ENCODE measurements at places on chromosomes 3 and 15.
A peak's percentile ranks its signal among the peaks of the same experiment; 100 is the strongest.

- H3K27ac ChIP-seq = no peak overlapping the region
- H3K27me3 ChIP-seq = no peaks in the 10 kb centered on the region
- no peak for DNase-seq
Observed at GRCh38 chr3:124669470-124669869, 60.8 kb upstream of the UMPS start.

DNA sequence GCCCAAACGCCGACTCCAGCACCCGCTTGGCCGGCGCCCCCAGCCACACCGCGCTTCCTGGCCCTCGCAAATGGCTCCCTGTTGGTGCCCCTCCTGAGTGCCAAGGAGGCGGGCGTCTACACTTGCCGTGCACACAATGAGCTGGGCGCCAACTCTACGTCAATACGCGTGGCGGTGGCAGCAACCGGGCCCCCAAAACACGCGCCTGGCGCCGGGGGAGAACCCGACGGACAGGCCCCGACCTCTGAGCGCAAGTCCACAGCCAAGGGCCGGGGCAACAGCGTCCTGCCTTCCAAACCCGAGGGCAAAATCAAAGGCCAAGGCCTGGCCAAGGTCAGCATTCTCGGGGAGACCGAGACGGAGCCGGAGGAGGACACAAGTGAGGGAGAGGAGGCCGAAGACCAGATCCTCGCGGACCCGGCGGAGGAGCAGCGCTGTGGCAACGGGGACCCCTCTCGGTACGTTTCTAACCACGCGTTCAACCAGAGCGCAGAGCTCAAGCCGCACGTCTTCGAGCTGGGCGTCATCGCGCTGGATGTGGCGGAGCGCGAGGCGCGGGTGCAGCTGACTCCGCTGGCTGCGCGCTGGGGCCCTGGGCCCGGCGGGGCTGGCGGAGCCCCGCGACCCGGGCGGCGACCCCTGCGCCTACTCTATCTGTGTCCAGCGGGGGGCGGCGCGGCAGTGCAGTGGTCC is 3.5 kb downstream of the ISLR2 start:
- peaks cover 97% of the 10 kb centered on the region for H3K27me3 ChIP-seq
- no peak overlapping the region for H3K27ac ChIP-seq
- H3K36me3 ChIP-seq = peaks cover 2% of the 10 kb centered on the region
- DNase-seq = no peak
- peaks cover 45% of the 10 kb centered on the region for H3K4me1 ChIP-seq
- H3K4me3 ChIP-seq = no peak overlapping the region

- no peak overlapping the region for H3K4me3 ChIP-seq
- H3K27ac ChIP-seq = peak overlapping the region; percentile 45
- DNase-seq = no peak
- H3K4me1 ChIP-seq = peaks cover 8% of the 10 kb centered on the region
- no peaks in the 10 kb centered on the region for H3K27me3 ChIP-seq
Observed at GRCh38 chr3:146390006-146390772, 79.2 kb downstream of the PLSCR2 start.

- H3K36me3 ChIP-seq = no peaks in the 10 kb centered on the region
- H3K27me3 ChIP-seq = peaks cover 4% of the 10 kb centered on the region
- peaks cover 12% of the 10 kb centered on the region for H3K4me1 ChIP-seq
- no peak overlapping the region for H3K27ac ChIP-seq
Observed at GRCh38 chr3:53708001-53708621, 138.1 kb downstream of the CHDH start.

DNA sequence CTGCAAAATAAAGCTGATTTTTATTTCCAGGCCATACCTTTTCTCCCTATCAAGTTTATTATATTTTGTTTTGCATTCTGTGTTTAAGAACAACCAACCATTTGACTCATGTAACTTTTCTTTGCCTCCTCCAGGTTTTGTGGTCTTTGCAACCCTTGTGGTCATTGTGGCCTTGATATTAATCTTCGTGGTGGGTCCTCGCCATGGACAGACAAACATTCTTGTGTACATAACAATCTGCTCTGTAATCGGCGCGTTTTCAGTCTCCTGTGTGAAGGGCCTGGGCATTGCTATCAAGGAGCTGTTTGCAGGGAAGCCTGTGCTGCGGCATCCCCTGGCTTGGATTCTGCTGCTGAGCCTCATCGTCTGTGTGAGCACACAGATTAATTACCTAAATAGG is 27.6 kb downstream of the NIPA2 start:
- no peak overlapping the region for H3K27ac ChIP-seq
- peaks cover 65% of the 10 kb centered on the region for H3K36me3 ChIP-seq
- H3K4me3 ChIP-seq = no peak overlapping the region

- no peaks in the 10 kb centered on the region for H3K36me3 ChIP-seq
- no peak overlapping the region for H3K27ac ChIP-seq
- H3K27me3 ChIP-seq = no peaks in the 10 kb centered on the region
- H3K4me1 ChIP-seq = peaks cover 11% of the 10 kb centered on the region
- DNase-seq = no peak
Observed at GRCh38 chr3:117117188-117117936, 407.8 kb downstream of the TUSC7 start.

DNA sequence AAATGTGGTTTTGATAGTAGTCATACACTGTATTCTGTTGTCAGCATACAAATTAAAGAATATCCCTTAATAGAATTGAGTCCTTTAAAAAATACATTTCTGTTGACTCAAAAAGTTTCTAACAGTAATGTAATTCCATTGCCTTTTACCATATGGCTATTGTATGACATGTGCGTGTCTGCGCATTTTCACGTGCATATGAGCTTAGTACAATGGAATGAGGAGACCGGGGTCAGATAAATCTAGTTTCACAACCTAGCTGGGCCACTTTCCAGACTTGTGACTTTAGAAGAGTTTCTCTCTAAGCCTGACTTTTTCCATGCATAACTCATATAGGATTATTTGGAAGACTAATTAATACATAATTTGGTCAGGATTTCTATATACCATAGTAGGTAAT is 38.7 kb downstream of the ZBTB38 start:
- H3K4me3 ChIP-seq = no peak overlapping the region
- H3K27ac ChIP-seq = peak overlapping the region; percentile 84
- peaks cover 48% of the 10 kb centered on the region for H3K4me1 ChIP-seq
- H3K27me3 ChIP-seq = no peaks in the 10 kb centered on the region
- peaks cover 31% of the 10 kb centered on the region for H3K36me3 ChIP-seq
- no peak for DNase-seq

DNA sequence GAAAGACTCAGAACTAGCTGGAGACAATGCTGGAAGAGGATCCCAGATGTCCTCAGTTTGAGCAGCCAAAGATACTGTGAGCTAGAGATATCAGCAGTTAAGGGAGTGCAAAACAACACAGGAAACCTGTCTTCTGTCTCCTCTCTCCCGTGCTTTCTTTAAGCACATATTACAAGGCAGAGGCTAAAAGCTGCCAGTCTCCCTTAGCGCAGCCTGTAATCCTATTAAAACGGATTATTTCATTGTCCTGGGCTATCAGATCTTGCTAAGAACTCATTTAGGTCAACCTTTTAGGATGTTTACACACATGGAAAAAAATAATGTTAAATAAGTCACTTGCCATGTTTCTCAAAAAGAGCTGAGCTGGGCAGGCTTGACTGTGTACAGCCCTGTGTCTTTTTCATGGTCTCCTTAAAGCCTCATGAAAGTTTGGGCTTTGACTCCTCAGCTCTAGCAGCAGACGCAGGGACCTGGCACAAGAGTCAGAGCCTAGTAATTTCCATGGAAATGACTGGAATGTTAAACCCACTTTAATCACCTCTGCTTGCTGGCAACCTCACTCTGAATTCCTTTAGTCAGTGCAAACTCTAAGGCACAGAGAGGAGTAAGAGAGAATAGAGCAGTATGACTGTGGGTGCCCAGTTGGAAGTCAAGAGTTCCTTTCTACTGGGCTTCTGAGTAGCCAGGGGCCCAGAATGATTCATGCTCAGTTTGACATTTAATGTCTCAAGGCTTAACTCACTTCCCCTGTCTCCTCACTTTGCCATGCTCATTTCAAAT is 491.9 kb downstream of the NTRK3 start:
- peaks cover 12% of the 10 kb centered on the region for H3K4me1 ChIP-seq
- no peaks in the 10 kb centered on the region for H3K36me3 ChIP-seq
- H3K27me3 ChIP-seq = peaks cover 7% of the 10 kb centered on the region
- H3K4me3 ChIP-seq = no peak overlapping the region
- peak overlapping the region; percentile 65 for H3K27ac ChIP-seq
- no peak for DNase-seq

DNA sequence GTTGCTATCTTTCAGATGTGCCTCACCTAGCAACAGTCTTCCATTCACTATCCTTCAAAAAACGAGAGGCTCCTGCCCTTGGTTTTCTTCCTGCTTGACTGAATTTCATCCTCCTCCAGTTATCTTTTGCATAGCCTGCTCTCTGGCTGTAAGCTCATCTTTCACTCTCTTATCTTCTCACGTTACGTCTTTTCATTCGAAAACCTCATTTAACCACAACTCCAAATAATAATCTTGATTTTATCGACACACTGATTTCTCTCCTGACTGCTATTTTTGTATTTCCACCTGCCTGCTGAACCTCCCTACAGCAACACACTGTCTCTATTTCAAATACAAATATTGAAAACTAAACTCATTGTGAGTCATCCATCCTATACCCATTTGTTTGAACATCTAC is 230.7 kb upstream of the TMC3 start:
- peaks cover 19% of the 10 kb centered on the region for H3K36me3 ChIP-seq
- no peaks in the 10 kb centered on the region for H3K27me3 ChIP-seq
- DNase-seq = no peak
- H3K4me1 ChIP-seq = peaks cover 10% of the 10 kb centered on the region

- no peak for DNase-seq
- no peaks in the 10 kb centered on the region for H3K27me3 ChIP-seq
- H3K4me3 ChIP-seq = no peak overlapping the region
- H3K36me3 ChIP-seq = no peaks in the 10 kb centered on the region
- H3K27ac ChIP-seq = peak overlapping the region; percentile 6
Observed at GRCh38 chr3:23079976-23080375, 123.2 kb upstream of the UBE2E2 start.

- H3K4me1 ChIP-seq = no peaks in the 10 kb centered on the region
- H3K27ac ChIP-seq = no peak overlapping the region
- H3K4me3 ChIP-seq = no peak overlapping the region
- no peaks in the 10 kb centered on the region for H3K36me3 ChIP-seq
- no peak for DNase-seq
Observed at GRCh38 chr3:38317192-38317759, 29.3 kb upstream of the XYLB start.

GRCh38 chr3:71466483-71466882 is 117.0 kb downstream of the FOXP1 start:
- DNase-seq = no peak
- peaks cover 14% of the 10 kb centered on the region for H3K4me1 ChIP-seq
- H3K27ac ChIP-seq = no peak overlapping the region
- H3K4me3 ChIP-seq = no peak overlapping the region

DNA sequence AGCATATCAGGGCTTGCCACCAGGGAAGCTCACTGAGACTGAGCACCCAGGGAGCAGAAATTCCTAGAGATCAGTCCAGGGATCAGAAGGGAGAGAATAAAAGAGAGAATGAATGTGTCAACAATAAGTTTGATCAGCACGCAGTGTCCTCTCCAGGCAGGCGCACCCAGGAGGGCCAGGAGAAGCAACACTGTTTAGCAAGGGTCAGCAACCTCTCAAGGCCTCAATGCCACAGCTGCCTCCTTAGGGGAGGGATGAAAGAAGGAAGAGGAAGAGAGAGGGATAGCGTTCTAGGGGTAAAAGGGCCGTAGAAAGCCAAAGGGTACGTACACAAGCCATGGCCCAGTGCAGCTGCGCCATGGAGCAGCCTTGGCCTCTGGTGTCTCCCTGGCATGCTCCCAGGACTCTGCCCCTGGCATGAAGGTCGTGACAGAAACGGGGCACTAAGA is 399.8 kb downstream of the SHQ1 start:
- H3K27ac ChIP-seq = no peak overlapping the region
- peak overlapping the region; percentile 73 for H3K4me3 ChIP-seq
- H3K27me3 ChIP-seq = peaks cover 22% of the 10 kb centered on the region
- peaks cover 2% of the 10 kb centered on the region for H3K36me3 ChIP-seq
- peaks cover 29% of the 10 kb centered on the region for H3K4me1 ChIP-seq

GRCh38 chr3:100852840-100853239 is 140.4 kb downstream of the ABI3BP start:
- H3K4me1 ChIP-seq = no peaks in the 10 kb centered on the region
- H3K27ac ChIP-seq = no peak overlapping the region
- no peak for DNase-seq
- peaks cover 40% of the 10 kb centered on the region for H3K27me3 ChIP-seq

DNA sequence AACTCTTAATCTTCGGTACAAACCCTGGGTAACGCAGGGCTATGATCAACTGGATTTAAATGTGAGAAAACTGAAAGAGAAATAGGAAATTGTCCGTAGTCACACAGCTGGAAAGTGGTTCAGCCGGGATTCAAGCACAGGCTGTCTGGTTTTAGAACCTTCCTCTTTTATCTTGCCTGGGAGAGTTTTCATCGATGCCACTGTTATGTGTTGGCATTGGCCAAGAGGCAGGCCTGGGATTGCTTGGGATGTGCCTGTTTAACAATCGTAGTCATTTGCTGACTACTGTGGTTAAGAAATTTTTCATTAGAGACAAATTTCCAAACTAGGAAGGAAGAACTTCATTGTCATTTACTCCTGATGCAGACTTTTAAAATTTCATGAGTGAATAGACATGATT is 4.3 kb downstream of the MCTP2 start:
- no peak overlapping the region for H3K4me3 ChIP-seq
- peaks cover 41% of the 10 kb centered on the region for H3K4me1 ChIP-seq
- H3K27me3 ChIP-seq = peaks cover 24% of the 10 kb centered on the region
